Renal cortical epithelial cell (primary cell): ENCODE measurements at places on chromosomes 4 and X. TPM values are rescaled to one million over a fixed set of nuclear protein-coding genes. Genes with fewer than 3 reads are reported as not detected.

- DNase-seq, result no peak
Observed at GRCh38 chr4:97761445-97762114, 381.7 kb downstream of the STPG2 start.

- DNase-seq, result no peak
Observed at GRCh38 chr4:61921920-61922319, 721.8 kb downstream of the ADGRL3 start.

DNA sequence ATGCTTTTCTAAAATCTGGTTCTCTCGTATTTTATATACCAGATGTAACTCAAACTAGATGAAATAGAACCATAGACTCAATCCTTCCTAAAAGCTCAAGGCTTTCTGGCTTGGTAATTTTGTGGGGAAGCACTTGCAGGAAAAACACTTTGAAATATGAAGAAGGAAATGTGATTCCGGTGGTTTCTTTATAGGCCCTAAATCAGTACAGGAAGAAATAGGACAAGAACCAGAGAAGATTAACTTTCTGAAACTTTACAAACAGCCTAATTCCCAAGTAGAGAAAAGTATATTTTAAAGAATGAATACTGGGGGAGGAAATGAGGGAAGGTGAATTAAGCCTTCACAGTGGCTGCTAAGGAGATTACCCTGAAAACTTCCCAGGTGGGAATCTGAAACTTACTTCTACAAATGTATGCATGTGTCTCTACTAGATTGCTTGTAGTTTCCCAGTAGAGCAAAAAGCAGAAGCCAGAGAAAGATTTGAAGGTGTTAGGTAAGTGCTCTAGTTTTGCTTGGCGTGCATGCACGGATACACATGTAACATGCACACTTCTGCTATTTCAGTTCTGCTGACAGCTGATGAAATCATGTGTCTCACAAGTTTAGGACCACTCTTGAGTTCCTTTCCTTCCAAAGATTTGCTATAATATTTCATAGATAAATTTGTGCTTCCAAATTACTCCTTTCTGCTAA is 92.1 kb downstream of the AFF1 start:
- no peak for DNase-seq

DNA sequence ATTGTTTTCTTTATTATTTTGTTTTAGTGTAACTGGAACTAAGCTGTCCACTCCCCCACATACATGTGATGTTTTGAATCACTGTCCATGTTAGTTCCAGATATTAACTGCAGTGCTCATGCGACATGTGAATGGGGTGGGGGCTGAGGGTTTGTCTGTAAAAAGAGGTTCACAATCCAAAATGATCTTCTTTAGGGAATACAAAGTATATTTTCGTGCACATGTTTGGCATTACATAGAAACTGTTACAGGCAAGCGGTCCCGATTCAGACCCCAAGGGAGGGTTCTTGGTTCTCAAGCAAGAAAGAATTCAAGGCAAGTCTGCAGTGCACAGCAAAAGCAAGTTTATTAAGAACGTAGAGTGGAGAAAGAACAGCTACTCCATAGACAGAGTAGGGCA is 296.5 kb upstream of the CLNK start:
- no peak for DNase-seq

- no peak for DNase-seq
Observed at GRCh38 chr4:15240764-15241163, 187.1 kb upstream of the C1QTNF7 start.

- no peak for DNase-seq
Observed at GRCh38 chr4:17875402-17876070, 64.8 kb downstream of the NCAPG start.

DNA sequence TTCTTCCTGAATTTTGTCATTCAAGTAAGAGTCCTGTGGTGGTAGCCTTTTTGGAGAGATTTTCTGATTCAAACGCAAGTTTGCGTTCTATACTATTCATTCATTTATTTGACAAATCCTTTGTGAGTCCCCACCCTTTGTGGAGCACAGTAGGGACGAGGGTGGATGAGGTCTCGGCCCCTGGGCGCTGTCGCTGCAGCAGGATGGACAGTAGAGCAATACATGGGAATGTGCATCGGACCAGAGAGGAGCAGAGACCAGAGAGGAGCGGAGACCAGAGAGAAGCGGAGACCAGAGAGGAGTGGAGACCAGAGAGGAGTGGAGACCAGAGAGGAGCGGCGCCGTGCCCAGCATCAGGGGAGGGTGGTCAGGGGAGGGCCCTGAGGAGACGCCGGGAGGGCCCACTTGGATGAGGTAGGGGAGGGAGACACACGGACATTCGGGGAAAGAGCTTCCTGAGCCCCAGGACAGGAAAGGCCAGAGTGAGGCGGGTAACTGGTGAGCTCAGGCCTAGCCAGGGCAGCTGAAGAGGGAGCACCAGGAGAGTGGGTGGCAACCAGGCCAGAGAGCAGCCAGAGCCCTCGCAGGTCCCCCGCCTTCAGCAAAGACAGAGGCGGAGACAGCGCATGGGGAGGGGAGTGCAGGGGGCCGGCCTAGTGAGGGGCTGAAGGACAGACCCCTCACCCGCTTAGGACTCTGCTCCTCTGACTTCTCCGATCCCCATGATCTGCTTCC is 67.3 kb downstream of the NAT8L start:
- DNase-seq, result no peak

GRCh38 chr4:1547131-1547855 is 136.8 kb downstream of the FAM53A start:
- DNase-seq, result no peak

- no peak for DNase-seq
Observed at GRCh38 chr4:16760617-16761363, 137.7 kb downstream of the LDB2 start.

Gene KLHL13
- total RNA-seq, result 99.4 and 130 TPM in 2 replicates

Gene GC
- total RNA-seq, result not detected in 2 replicates

Gene BEX4
- total RNA-seq, result 43.1 and 50.6 TPM in 2 replicates

Gene SAGE1
- not detected in 2 replicates for total RNA-seq

Gene IL2RG
- total RNA-seq, result not detected in 2 replicates

Gene NUP62CL
- 2.4 and 5.6 TPM in 2 replicates for total RNA-seq

Gene H2BW2
- not detected in 2 replicates for total RNA-seq
